ENCODE measurements at places on chromosomes 5 and 9.

- DNase-seq = no peak
Observed at GRCh38 chr5:174491761-174492350, 232.5 kb upstream of the MSX2 start.

DNA sequence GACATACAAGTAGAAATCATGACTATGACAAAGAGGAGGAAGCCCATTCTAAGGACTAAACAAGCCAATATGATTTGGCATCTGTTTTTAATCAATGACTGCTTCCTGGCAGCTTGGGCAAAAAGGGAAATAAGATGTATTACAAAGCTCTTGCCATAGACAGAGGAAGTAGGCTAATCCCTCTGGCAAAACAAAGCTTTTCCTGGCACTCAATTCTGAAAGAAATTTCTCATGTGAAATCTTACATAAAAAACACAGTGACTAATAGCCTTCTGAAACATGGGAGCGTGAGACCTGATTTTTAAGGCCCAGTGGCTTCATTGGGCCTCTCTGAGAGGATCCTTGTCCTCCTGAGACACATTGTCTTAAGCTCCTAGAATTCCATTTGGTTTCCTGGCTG is 93.6 kb downstream of the COL23A1 start:
- no peak for DNase-seq

GRCh38 chr5:96743065-96743768 is 64.5 kb downstream of the ERAP1 start:
- no peak for DNase-seq

GRCh38 chr9:112789891-112790774 is 39.6 kb downstream of the SNX30 start:
- no peak for DNase-seq

GRCh38 chr9:71681104-71681707 is 87.1 kb downstream of the CEMIP2 start:
- DNase-seq = no peak

DNA sequence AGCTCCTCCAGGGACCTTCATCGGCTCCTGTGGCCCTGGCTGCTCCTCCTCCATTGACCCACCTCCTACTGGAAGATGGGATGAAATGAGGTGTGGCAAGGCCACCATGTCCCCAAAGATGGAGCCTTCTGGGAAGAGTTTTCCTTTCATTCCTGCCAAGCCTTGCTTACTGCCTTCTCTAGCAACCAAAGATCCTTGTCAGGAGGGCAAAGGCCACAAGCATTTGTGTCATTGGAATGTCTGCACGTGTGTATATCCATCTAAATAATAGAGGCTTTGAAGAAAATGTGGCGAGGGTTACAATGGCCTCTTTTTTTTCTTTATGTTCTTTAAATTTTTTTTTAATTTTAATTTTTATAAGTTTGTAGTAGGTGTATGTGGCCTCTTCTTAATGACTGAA is 313.6 kb downstream of the ARHGEF28 start:
- no peak for DNase-seq

GRCh38 chr5:40736103-40736875 is 19.5 kb downstream of the TTC33 start:
- no peak for DNase-seq

DNA sequence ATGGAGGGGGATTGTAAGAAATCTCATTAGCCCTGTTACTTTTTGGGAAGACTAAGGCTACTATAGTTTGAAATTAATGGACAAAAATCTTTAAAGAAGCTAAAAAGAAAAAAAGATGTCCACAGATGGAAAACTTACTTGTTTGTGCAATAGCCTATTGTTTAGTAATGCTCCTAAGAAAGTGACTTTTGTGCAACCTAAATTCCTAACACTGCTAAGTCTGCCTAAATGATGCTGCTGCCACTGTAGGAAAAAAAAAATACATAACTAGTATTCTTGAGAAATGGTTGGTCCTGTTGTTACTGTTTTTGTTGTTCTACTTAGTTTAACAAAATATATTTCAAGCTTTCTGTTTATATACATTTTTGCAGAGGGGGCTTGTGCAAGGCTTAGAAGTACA is 108.2 kb upstream of the NR3C1 start:
- DNase-seq = no peak

- no peak for DNase-seq
Observed at GRCh38 chr5:62132276-62132675, 173.7 kb upstream of the KIF2A start.

DNA sequence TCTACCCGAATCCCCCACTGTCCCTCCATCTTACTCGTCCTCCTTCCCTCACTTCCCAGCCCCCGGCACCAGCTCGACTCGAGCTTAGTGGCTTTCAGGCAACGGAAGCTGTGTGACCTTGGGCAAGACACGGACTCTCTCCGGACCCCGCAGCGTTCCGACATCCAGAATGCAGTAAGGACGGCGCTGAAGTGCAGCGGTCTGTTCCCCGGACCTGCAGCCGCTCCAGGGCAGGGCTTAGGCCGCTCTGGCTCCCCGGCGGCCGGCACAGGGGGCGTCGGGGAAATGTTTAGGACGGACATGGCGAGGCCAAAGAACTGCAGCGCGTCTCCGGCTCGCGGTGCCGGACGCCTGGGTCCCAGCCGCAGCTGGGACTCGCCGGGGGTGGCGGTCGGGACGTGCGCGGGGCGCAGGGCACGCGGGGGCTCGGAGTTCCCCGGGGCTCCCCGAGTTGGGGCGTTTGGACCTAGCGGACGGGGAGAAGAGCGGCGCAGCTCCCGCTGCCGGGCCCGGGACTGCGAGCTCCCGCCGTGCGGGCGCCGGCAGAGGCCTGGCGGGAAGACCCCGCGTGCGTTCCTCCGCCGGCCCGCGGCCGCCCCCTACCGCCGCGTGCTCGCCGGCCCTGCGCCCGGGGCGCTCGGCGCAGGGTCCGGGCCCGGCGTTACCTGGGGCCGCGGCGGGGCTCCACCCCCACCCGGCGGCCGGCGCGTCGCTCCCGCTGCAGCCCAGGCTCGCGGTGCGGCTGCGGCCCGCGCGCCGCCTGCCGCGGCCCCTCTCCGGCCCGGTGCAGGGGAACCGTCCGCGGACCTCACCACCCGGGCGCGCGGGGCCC is 5.6 kb upstream of the RNF44 start:
- peak; percentile 60 for DNase-seq

DNA sequence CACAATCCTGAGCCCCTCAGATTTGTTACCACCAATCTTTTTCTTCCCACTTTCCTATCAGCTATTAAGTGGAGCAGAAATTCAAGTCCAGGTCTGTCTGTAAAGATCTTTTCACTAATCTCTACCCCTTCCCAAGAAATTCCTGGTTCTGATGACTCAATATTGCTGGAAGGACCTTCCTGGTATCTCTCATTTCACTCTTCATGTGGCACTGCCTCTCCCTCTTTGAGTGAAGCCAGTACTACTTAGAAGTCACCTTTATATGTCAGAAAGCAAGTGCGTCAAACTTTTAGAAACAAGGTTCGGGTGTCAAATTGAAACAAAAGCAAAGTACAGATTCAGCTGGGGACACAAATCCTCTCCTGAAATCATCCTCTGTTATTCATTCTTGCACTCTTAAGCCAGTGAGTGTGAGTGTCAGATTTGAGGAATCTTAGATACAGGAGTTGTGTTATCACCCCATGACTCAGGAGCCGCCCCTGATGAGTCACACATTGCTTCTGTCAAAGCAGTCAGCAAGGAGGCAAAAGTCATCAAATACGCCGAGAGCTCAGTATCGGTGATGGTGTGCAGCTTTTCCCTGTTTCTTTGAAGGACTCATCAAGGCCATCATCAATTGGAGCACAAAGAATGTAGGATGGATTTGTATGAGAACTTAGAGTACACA is 313.0 kb downstream of the CETN3 start:
- DNase-seq = no peak

- DNase-seq = no peak
Observed at GRCh38 chr9:104286187-104286586, 192.1 kb downstream of the SMC2 start.

DNA sequence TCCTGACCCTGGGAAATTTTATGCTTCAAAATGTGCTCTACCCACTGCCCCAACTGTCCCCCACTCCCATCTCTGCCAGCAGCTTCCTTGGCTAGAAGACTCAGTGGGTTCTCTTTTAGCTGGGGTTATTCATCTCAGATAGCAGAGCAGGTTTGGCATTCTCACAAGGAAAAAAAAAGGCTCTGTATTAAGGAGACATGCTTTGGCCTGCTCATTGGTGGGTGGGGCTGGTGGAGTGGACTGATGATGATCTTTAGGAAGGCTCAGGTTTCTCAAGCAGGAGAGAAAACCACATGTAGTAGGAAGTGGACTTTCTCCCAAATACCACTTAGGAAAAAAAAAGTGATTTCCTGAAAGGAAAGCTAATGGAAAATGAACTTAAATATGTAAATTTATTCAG is 279.2 kb upstream of the ZNF462 start:
- no peak for DNase-seq

- DNase-seq = peak; percentile 2
Observed at GRCh38 chr5:137995749-137996128, 37.1 kb downstream of the FAM13B start.

All from kidney (tissue), 22 donors.